ENCODE measurements at places on chromosomes 3 and 15.

GRCh38 chr3:98331329-98331728 lies 22.3 kb upstream of the OR5K4 start:
- DNase-seq, result no peak

DNA sequence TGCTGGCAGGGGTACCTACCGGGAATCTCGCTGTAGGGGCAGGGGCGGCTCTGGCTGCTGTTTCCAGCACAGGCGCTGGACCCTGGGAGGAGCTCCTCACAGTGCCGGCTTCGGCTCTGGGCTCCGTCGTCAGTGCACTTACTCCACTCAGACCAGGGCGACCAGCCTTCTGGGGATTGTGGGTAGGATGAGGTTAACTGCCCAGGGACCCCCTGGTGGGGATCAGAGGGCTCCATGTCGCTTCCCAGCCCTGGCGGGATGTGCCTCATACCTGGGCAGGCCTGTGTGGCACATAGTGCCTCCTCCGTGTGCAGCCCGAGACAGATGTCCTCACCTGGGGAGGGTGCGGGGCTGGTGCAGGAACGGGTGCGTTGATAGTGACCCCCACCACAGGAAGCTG lies 115.7 kb downstream of the SEMA5B start:
- DNase-seq, result no peak

- DNase-seq, result no peak
Measured at GRCh38 chr15:96410175-96411055, 79.9 kb downstream of the NR2F2 start.

DNA sequence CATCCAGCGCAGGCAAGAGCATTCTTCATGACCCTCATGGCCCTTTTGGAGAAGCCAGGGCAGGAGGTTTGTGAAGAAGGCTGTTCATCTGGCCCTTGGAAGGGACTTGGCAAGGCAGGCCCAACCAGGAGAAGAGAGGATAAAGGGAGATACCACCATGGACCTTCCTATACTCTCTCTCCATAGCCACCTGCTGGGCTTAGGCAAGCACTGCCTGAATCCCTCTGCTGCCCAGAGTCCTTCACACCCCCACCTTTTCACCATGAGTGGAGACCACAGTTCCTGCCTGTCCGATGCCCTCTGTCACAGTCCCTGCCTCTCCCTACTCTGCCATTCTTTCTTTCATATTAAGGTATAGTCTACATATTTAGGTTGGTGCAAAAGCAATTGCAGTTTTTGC lies 10.6 kb upstream of the SFMBT1 start:
- DNase-seq, result peak; percentile 36

DNA sequence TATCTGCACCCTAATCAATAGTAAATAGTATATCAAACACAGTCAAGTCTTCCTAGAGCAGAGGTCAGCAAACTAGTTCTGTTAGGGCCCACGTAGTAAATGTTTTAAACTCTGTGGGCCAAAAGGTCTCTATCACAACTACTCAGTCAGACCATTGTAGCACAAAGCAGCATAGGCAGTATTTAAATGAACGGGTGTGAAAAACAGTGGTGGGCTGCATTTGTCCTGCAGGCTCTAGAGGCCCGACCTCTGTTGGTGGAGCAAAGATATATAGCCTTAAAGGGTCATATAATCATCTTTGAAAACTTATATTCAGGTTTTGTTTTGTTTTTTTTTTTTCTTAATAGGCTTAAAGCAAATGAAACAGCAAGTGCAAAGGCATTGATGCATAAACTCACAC lies 326.4 kb upstream of the TRIM42 start:
- no peak for DNase-seq

DNA sequence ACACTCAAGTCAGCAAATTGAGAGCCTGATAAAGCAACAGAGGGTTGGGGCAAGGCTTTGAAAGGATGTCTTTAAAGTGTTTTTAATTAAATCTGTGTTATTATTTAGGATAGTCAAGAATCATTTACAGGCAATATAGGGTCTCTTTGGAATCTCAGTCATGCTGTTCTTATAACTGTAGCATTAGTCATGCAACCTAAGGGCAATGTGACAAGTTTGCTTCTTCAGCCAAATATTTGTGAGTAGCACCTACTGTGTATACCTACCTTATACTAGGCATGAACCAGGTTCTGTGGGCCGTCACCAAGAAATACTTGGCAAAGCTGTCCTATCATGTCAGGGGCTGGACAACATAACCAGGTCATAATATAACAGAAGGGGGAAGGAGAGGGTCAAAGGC lies 184.6 kb upstream of the TRIM42 start:
- no peak for DNase-seq

DNA sequence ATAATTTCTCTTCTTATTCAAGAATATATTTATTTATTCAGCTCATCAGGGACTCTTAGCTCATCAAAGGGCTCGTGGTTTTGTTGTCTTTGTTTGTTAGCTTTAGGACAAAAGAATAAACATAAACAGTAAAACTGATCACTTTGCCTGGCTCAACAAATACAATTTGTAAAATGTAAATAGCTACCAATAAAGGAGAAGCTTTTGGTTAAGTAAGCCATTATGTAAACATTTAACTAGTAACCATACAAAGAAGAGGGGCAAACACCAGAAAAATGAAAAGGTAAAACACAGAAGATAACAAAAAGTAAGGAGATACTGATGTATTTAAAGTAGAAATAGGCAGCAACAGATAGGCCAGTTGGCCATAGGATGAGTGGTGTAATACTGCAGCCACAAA lies 761.7 kb downstream of the ROBO1 start:
- DNase-seq, result no peak

GRCh38 chr3:64578062-64578770 lies 109.6 kb downstream of the ADAMTS9 start:
- DNase-seq, result no peak

GRCh38 chr3:105130911-105131310 lies 235.8 kb upstream of the ALCAM start:
- DNase-seq, result no peak

DNA sequence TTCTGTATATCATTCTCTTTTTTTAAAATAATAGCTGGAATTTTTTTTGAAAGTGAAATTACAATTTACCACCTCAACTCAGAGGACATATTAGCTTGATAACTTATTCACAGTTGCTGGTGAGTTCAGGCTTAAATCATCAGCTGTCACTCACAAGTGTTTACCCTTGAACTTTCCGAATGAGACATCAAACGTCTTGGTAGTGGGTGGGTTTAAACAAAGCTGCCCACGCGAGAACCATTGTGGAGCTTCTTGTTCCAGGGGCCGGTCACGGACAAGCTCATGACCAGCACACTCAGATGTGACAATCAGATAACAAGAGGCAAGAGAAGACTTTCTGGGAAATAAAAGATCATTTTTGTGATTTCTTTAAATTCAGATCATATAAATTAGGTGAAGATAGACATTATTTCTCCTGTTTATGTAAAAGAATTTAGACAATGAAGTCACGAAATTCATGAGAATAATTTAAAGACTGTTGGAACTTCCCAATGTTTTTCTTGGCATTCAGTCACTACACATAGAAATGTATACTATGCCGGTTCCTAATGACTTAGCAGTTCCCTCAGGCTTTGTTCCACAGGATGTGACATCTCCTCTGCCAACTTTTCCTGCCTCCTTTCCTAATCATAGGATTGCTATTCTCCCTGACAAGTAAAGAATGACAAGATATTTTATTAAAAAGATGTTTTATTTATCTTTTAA lies 29.3 kb downstream of the BTD start:
- DNase-seq, result no peak

- DNase-seq, result no peak
Measured at GRCh38 chr3:33355611-33356010, 78.4 kb downstream of the FBXL2 start.

DNA sequence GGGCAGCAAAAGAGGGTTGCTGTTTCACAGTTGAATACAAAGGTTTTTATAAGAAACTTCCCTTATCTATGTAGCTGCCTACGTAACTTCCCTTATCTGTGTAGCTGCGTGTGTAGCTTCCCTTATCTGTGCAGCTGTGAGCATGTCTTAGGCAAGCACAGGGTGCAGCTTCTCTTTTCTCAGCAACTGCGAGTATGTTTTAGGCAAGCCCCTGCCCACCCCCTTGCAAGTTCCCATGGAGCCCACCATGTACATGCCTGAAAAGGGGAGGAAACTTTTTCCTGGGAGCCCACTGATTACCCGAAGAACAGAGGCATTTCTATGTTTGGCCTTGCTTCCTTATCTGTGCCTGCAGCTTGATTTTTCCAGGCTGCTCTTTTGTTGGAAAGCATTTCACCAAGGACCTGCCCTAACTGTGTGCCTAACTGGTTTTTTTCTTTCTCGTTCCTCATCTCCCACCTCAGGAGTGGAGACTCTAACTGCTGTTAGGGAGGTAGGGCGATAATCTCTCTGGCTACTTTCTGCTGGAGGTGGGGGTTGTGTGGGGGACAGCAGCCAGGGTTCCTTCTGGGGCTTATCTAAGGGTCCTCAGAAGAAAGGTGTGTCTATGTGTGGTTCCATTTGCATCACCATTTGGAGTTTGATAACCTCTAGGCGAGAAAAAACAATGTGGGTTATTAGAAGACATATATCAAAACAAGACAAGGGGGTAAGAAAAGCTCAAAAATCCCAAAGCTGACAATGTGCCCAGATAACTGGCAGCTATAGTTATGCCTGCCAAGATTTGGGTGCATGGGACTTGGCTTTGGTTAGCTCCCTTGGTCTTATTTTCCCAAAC lies 26.0 kb downstream of the SORD start:
- no peak for DNase-seq

DNA sequence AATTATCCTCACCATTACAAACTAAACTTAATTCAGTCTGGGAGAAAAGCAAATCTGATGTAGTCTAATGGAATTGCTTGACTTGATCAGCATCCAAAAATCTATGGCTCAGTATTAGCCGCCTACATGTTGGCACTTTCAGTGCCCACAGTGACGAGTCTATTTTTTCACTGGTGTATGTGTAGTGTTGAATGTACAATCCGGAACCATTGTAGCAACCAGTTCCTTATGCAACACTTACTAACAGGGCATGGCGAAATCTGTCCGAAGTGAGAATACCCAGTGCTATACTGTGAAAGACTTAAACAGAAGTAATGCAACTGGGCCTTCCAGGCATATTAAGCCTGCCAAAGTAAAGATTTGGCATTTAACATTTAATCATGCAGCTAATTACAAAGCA lies 18.6 kb downstream of the LRRN1 start:
- DNase-seq, result no peak

DNA sequence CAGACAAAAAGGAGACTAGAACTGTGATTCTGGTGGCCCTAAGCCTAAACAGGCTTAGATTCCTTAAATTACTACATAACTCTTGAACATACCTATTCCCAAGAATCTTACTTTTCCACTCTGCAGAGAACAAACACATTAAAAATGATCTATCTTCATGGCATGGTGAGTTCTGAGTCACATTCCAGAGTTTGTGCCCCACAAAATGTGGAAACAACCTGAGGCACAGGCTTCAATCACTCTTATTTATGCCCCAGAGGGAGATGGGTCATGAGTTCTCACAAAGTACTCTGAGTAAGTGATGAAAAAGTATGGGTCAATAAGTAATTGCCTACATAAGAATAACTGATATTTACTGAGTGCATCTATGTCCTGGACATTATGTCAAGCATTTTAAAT lies 137.5 kb upstream of the SLC2A2 start:
- DNase-seq, result no peak

DNA sequence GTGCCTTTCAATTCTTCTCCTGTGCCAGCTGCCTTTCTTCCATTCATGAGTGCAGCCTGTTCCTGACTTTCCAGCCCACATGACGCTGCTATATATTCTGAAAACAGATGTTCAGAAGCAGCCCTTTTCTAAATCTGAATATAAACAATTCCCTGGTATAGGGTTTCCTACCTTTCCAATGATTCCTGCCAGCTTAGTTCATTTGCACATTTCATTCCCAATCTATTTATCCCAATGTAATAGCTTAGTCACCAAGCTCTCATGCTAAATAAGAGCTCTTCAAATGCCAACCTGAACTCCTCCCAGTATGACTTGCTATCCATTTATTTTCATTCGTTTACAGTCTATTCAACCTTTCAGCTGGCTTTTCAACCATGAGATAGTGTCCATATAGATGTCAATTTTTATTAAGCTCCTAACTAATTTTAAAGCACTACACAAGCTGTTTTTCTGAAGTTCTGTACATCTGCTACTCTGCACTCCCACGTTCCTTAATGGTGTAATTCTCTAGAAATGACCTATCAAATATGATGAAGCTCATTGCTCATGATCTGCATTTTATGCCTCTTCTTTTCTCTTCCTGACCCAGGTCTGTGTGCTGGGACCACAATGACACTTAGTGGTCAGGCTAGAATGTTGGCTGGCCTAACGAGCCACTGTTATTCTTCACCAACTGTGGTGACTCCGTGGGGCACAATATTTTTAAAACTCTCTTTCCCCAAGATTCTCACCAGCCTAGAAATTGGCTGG lies 605.0 kb upstream of the TBL1XR1 start:
- DNase-seq, result peak; percentile 35

GRCh38 chr3:29281344-29282241 lies 722 bp downstream of the RBMS3 start:
- no peak for DNase-seq

- DNase-seq, result peak; percentile 25
Measured at GRCh38 chr15:60784483-60785254, 305.7 kb upstream of the ICE2 start.

- no peak for DNase-seq
Measured at GRCh38 chr3:133191818-133192217, 153.6 kb downstream of the TMEM108 start.

DNA sequence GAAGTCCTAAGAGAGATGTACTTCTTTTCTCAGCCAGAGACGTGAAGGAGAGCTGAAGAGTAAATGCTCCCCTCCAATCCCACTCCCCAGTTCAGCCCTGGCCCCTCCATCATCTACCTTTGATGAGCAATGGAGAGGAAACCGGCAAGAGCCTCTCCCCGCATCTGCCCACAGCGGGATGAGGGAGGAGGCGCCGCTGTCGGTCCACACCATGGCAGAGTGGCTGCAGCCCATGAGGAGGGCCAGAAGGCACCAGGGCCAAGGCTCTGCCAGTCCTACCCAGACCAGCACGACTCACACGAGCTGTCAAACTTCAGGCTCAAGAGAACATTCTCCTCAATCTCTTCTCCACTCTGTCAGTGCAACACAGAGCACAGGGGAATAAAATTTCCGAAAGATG lies 129.8 kb downstream of the OSBPL10 start:
- no peak for DNase-seq

GRCh38 chr15:69830876-69831275 lies 266.8 kb downstream of the TLE3 start:
- DNase-seq, result no peak

Measured in SHP77 treated with DMSO at 0.1 percent for 48 hours (cell line).